Hepatocyte (in vitro differentiated cells): ENCODE measurements at places on chromosomes 7 and 10. TPM values are rescaled to one million over a fixed set of nuclear protein-coding genes. Genes with fewer than 3 reads are reported as not detected.

SLC18A3 gene
- total RNA-seq = 1.1 and 1.4 TPM in 2 replicates

STEAP1 gene
- total RNA-seq = 13.6 and 16.7 TPM in 2 replicates

GIMAP2 gene
- total RNA-seq = 1.4 and 2.4 TPM in 2 replicates

CFAP70 gene
- 1.8 and 3.9 TPM in 2 replicates for total RNA-seq

SRPK2 gene
- 31.1 and 46.1 TPM in 2 replicates for total RNA-seq

CAV2 gene
- 35.5 and 49.2 TPM in 2 replicates for total RNA-seq

CTTNBP2 gene
- total RNA-seq = 10.9 and 14.5 TPM in 2 replicates

DDIT4 gene
- total RNA-seq = 162 and 165 TPM in 2 replicates

PAPSS2 gene
- 47.0 and 58.0 TPM in 2 replicates for total RNA-seq
